ENCODE measurements at places on chromosomes 4 and X.

DNA sequence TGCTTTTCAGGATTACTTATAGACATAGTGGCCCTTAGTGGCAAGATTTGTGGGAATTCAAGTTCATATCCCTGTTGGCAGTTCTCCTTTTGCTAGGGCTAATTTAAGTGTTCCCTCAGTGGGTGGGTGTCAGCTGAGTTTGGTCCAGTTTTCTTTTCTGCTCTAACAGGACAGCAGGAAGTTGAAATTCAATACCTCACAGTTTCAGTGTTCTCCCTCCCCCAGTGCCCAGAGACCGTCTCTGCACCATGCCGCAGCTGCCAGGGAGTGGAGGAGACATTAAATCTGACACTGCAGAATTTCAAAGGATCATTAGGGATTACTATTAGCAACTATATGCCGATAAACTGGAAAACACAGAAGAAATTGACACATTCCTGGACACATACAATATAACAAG lies 50.7 kb downstream of the UBE2NL start:
- no peak for DNase-seq

DNA sequence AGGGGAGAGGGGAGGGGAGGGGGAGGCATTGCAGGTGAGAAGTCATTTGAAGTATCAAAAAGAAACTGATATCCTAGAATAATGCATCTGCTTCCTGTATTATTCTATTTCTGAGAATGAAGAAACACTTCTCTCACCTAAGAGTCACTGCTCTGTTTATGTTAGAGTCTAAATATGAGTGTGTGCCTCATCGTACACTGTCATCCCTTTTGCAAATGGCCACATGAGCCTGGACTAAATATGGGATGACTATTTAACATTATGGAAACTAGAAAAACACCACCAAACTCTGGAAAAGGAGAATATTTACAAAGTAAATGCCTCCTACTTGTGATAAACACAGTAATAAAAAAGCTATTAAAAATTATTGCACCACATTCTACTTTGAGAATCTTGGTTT lies 146.4 kb upstream of the NOCT start:
- DNase-seq = no peak

DNA sequence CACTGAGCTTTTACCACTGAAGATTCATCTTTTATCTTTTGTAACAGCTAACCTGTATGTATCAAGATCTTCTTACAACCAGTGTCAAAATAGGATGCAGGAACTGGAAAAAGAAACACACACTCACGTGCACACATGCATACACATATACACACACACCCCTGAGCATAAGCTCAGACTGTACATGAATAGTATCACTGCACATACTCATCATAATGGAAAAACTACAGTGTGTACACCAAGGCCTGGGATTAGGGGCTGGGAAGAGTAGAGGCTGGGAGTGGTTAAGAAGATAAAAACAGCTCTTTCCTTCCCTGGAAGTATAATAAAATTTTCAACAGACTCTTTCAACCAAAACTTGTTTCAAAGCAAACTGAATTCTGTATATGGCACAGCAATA lies 73.4 kb downstream of the RELL1 start:
- no peak for DNase-seq

DNA sequence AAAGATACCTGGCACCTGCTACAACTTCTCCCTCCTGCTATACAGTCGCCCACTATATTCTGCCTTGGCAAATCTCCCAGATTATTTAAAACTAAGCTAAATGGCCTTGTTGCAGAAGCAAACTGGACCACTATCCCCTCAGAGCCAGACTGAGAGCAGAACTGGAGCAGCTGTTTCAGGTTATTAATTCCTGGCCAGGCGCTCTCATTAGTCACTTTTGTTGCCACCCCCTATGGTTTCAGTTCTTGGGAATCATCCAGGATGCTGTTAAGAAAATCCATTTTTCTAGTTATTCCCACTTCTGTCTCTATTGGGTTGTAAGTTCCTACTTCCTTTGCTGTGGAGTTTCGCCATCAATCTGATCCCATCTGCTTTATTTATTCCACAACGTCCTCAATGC lies 30.1 kb downstream of the ADGRA3 start:
- peak; percentile 11 for DNase-seq

DNA sequence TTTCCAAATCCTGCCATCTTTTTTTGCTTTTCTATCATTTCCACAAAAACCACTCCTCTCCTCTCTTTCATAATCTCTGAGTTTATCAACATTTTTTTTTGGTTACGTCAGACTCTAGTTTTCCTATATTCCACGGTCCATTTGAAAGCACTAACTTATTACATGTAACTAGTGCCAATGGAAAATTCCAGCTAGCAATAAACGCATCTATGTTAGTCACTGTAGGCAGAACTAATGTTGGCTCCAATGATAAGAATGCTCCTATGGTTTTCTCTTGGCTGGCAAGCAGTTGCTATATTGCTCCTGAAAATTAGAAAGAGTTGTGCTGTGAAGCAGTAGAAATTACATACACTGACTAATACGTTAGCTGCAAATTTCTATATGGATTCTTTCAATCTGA lies 634.6 kb upstream of the FTHL17 start:
- DNase-seq = peak; percentile 39

GRCh38 chr4:37909332-37910090 lies 18.6 kb downstream of the TBC1D1 start:
- DNase-seq = no peak

DNA sequence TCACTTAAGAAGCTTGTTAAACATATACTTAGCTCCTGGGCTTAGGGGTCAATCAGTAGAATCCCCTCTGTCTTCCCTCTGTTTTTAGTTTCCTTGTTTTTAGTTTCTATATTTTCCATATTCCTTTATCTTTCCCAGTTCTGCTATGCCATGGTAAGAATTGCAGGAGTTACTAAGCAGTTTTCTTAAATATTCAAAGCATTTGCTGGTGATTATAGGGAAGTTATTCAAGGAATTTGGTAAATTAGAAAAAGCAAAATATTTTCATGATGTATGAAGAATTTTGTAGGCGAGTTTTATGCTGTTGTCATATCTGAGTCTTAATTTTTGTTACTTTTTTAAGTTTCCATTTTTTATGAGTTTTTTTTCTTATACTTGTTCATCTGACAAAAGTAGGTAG lies 91.6 kb upstream of the NUDT6 start:
- DNase-seq = no peak

GRCh38 chr4:30718641-30719453 lies 1.3 kb upstream of the PCDH7 start:
- no peak for DNase-seq

DNA sequence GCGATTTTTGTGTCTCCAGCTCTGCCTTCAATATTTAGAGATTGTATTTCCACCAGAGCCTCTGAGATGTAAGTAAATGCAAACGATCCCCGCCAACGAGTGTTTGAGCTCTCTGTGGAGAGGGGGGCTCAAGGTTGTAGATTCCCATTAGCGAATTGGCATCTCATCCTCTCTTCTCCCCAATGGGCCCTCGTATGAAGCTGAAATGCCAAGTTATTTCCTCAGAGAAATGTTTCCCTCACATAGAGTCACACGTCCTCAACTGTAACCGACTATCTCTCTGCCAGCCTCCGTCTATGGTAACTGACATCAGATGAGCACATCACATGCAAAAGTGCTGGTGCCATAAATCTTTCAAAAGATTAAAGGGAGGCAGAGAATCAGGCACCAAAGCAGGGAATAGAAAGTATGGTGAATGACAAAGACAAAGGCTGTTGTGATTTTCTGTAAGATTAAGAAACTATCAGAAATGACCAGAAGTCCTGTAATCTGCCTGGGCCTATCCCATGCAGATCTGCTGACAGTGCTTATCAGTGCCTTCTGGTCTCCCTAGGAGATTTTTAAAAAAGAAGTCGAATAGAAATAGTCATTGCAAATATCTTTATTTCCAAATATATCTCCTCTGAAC lies 157.1 kb downstream of the PDGFRA start:
- DNase-seq = no peak

All from RCC 7860 (cell line).